Nucleus accumbens (tissue), 56 donors: ENCODE measurements at places on chromosomes 4 and X.

DNA sequence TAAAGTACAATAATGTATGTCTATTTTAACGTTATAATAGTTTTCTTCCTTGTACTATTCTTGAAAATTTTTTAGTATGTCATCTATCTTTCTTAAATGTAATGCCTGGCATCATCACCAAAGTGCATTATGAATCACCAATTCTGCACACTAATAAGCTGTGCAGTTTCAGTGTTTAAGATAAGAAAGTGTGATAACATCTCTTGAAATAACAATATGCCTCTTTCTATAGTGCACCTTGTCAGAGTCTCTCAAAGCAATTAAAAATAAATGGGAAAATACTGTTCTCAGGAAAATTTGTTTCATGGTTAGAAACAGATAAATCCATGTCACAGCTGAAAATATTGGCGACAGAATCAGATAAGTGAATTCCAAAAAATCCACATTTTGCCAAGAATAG lies 457.4 kb upstream of the PCDH10 start:
- no peak for DNase-seq

- no peak for DNase-seq
Observed at GRCh38 chr4:71913275-71913674, 118.5 kb upstream of the NPFFR2 start.

DNA sequence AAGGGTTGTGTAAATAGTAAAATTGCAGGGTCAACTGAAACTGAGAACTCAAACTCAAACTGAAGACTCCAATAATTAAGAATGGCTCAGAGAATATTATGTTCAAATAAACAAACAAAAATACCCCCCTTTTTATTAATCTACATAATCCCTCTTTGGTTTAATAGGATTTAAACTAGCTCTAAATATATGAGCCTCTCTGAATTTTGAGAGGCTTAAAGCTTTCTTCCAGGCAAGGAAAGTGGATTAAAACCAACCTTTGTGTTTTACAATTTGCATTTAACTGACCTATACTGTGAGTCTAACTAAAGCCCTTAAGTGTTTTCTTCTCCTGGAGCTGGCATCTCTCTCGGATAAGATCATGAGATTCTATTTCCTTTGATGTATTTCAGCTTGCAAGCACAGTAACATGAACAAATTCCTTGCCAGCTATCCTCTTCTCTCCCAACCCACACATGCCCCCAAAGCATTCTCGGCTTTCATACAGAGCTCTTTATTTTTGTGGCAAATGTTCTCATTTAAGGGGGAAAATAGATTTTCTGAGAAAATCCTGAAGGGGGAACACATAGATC lies 1310.8 kb upstream of the AGA start:
- DNase-seq = no peak

- DNase-seq = no peak
Observed at GRCh38 chrX:39614680-39614998, 483.1 kb downstream of the BCOR start.

DNA sequence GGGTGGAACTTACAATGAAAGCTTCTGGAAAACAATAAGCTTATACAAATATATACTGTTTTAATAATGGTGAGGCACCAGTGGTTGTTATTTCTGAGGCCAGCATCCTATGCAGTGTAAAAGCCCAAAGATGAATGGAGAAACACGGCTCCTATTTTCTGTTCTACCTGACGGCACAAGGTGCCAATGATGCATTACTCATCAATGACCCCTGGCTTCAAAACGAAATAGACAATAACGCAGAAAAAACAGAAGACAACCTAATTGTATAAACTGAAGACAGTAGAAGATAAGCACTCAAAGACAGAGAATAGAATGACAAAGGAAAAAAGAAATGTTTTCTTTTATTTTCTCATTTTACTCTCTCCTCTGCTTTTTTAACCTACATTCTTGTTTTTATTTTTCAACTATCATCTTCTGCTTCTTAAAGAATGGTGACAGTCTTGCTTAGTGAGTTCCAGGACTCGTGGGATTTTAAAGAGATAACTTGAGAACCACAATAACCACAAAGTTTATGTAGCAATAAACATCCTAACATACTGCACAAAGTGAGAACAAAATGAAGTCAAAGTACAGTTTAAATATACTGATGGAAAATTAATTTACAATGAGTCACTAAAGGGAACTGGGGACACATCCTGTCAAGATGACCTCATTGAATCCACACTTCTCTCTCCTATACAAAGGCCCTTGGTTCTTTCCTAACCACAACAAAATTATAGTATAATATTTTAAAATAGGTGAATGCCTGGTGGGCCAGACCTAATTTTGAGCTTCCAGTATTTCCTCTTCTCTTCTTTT lies 169.8 kb downstream of the BTC start:
- DNase-seq = no peak

- DNase-seq = no peak
Observed at GRCh38 chr4:86633854-86634253, 39.7 kb downstream of the PTPN13 start.

DNA sequence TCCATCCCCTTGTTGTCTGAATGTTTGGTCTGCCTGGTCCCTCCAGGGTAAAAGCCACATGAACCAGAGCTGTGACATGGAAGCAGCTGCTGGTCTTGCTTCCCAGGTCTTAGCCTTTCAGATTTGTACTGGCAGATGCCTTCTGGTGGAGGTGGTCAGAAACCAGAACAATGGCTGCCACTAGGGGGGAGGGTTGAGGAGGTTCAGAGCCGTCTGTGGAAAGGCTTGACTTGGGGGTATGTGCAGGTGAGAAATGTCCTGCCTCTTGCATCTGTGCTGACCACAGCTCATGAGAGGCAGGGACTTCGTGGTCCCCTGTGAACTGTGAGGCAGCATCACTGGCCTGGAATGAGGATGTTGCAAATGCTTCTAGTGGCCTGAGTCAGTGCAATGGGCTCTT lies 144.2 kb upstream of the WDR1 start:
- no peak for DNase-seq

DNA sequence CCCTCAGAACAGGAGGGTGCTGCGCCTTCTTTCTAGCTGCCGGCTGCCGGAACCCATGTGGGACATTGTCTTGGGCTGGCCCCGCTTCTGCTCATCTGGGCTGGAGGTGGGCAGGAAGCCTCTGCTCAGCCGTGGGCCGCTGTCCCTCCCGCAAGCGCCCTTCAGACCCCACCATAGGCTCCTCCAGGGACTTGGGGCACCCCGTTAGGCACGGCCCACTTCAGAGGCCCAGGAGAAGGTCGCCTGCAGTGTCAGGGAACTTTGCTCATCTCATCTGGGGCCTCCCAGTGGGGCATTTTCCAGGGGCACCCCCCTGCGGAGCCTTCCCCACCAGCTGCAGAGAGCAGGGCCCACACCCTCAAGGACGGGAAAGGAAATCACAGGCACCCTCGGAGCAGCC lies 32.9 kb downstream of the DOK7 start:
- DNase-seq = no peak

- DNase-seq = no peak
Observed at GRCh38 chr4:123896446-123897071, 500.0 kb downstream of the SPRY1 start.
